Endothelial cell of umbilical vein (primary cell): ENCODE measurements at places on chromosomes 2 and 18. TPM values are rescaled to one million over a fixed set of nuclear protein-coding genes. Genes with fewer than 3 reads are reported as not detected.

The RTP5 gene
- total RNA-seq: not detected in 2 replicates

The MOGAT1 gene
- not detected in 2 replicates for total RNA-seq

The LIPG gene
- total RNA-seq: 80.6 and 96.2 TPM in 2 replicates

The REG3G gene
- total RNA-seq: not detected in 2 replicates

The ERMN gene
- total RNA-seq: not detected in 2 replicates

The PCARE gene
- total RNA-seq: not detected in 2 replicates

The TRIB2 gene
- total RNA-seq: 17.6 and 20.5 TPM in 2 replicates

The LRP1B gene
- total RNA-seq: 0.07 TPM in 2 replicates

The AGPS gene
- 88.8 and 96.5 TPM in 2 replicates for total RNA-seq

The ELOA2 gene
- not detected in 2 replicates for total RNA-seq

The CARF gene
- total RNA-seq: 3.2 and 3.7 TPM in 2 replicates

The ANKRD30BL gene
- total RNA-seq: not detected in 2 replicates

The REG1B gene
- not detected in 2 replicates for total RNA-seq

The CYS1 gene
- total RNA-seq: 0.25 TPM in 1 of 2 replicates, not detected in the other

The RTKN gene
- 19.8 and 20.0 TPM in 2 replicates for total RNA-seq

The ST6GAL2 gene
- not detected in 2 replicates for total RNA-seq

The PAX8 gene
- total RNA-seq: 0.22 and 0.28 TPM in 2 replicates

The AQP12A gene
- not detected in 2 replicates for total RNA-seq

The TMEM198 gene
- total RNA-seq: not detected in 2 replicates

The CFAP65 gene
- not detected in 2 replicates for total RNA-seq

The CNTNAP5 gene
- total RNA-seq: not detected in 2 replicates

The GKN1 gene
- total RNA-seq: not detected in 2 replicates

The LYG2 gene
- total RNA-seq: not detected in 2 replicates

The KATNAL2 gene
- 1.3 and 1.8 TPM in 2 replicates for total RNA-seq

The NAT8 gene
- total RNA-seq: not detected in 2 replicates

The MC4R gene
- not detected in 2 replicates for total RNA-seq

The HRH4 gene
- not detected in 2 replicates for total RNA-seq

The ABCA12 gene
- 0.05 TPM in 1 of 2 replicates, not detected in the other for total RNA-seq

The ADD2 gene
- not detected in 2 replicates for total RNA-seq

The RAD51AP2 gene
- not detected in 2 replicates for total RNA-seq

The VAPA gene
- total RNA-seq: 163 TPM in 2 replicates

The OBSL1 gene
- 8.0 and 16.7 TPM in 2 replicates for total RNA-seq

The VIT gene
- 0.48 and 0.88 TPM in 2 replicates for total RNA-seq

The C2orf15 gene
- not detected in 2 replicates for total RNA-seq

The IL36A gene
- total RNA-seq: not detected in 2 replicates

The UGT1A5 gene
- not detected in 2 replicates for total RNA-seq

The CASP8 gene
- total RNA-seq: 5.8 and 8.8 TPM in 2 replicates

The DLGAP1 gene
- total RNA-seq: 0.81 TPM in 1 of 2 replicates, not detected in the other

The LYPD6B gene
- not detected in 2 replicates for total RNA-seq

The CLEC4F gene
- total RNA-seq: not detected in 2 replicates

The MAPK4 gene
- total RNA-seq: not detected in 2 replicates

The PGAP1 gene
- 9.8 and 13.0 TPM in 2 replicates for total RNA-seq

The PROC gene
- total RNA-seq: not detected in 2 replicates
